ENCODE measurements at places on chromosomes 7 and 10.

DNA sequence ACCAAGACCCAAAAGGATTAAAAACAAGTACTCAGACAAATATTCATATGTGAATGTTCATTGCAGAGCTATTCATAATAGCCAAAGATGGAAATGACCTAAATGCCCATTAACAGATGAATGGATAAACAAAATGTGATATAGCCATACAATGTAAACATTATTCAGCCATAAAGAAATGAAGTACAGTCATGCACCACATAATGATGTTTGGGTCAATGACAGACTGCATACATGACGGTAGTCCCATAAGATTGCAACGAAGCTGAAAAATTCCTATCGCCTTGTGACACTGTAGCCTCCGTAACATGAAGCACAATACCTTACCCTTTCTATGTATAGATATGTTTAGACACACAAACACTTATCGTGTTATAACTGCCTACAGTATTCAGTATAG is 97.9 kb downstream of the ABLIM1 start:
- no peak for DNase-seq

GRCh38 chr7:127896659-127897058 is 134.6 kb downstream of the LRRC4 start:
- no peak for DNase-seq

- DNase-seq: no peak
Measured at GRCh38 chr10:104576611-104577010, 64.5 kb upstream of the SORCS3 start.

- DNase-seq: no peak
Measured at GRCh38 chr7:111103678-111104274, 12.8 kb downstream of the LRRN3 start.

DNA sequence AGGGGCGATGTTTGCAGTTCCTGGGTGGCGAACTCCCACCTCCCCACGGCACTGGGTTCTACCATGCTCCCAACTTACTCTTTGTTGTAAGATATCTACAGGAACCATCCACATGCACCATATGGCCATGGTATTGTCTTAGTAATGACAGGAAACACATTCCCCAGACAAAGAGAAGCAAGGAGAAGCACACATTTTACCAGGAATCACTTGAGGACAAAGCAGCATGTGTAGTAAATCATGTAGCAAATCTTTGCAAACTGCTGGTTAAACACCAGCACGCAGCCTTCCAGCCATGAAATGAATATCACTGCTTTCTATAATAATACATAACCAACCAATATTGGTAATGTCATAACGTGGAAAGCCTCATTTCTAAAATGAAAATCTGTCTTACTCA is 101.2 kb downstream of the NRP1 start:
- no peak for DNase-seq
